Caki2 (cell line): ENCODE measurements at places on chromosomes 3 and 15.

DNA sequence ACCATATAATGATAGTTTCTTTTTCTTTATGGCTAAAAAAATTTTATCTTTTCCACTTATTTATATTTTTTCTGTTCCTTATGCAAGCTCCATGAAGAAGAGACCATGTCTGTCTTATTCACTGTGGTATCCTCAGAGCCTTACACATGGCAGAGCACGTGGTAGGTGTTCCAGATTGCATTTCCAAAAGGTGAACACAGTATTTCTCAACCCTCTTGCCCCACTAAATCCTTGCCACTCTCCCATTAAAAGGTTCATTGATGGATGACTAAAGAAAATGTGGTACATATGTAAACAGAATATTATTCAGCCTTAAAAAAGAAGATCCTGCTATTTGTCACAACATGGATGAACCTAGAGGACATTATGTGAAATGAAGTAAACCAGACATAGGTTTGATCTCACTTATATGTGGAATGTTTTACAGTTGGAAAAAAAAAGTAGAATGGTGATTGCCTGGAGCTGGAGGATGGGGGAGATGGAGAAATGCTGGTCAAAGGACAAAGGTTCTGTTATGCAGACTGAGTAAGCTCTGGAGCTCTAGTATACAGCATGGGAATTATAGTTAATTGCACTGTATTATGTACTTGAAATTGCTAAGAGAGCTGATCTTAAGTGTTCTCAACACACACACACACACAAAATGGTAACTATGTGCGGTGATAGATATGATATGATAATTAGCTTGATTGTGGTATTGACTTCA is 266.7 kb downstream of the CNTN3 start:
- DNase-seq = no peak

- no peak for DNase-seq
These were observed 701.5 kb upstream of the GBE1 start for GRCh38 chr3:82462977-82463376.

DNA sequence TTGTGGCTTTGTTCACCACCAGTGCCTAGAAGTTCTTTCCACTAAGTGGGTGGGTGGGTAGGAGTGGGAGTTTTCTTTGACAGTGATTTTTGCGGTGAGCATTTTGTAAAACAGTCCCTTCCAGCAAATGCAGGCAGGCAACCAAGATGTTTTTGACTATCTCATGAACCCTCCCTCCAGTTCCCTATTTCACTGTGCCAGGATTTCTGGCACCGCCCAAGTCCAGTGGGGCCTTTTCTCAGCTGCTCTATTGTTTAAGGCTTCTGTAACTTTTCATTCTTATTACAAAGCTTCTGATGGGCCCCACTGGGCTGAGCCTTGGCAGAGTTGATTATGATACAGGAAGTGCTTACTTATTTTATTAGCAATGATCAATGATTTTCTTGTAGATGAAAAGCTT is 236.0 kb downstream of the EDEM1 start:
- no peak for DNase-seq

DNA sequence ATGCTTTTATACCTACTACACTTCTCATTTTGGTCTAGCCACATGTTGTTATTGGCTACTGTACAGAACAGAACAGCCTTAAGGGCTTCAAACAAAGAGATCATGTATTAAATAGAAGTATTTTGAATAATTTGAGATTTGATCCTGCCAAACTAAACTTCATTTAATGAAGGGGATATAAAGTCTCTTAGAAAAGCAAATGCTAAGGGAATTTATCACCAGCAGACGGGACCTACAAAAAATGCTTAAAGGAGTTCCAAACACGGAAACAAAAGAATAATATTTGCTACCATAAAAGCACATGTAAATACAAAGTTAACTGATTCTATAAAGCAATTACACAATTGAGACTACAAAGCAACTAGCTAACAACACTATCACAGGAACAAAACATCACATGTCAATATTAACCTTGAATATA is 23.6 kb upstream of the FMN1 start:
- no peak for DNase-seq

DNA sequence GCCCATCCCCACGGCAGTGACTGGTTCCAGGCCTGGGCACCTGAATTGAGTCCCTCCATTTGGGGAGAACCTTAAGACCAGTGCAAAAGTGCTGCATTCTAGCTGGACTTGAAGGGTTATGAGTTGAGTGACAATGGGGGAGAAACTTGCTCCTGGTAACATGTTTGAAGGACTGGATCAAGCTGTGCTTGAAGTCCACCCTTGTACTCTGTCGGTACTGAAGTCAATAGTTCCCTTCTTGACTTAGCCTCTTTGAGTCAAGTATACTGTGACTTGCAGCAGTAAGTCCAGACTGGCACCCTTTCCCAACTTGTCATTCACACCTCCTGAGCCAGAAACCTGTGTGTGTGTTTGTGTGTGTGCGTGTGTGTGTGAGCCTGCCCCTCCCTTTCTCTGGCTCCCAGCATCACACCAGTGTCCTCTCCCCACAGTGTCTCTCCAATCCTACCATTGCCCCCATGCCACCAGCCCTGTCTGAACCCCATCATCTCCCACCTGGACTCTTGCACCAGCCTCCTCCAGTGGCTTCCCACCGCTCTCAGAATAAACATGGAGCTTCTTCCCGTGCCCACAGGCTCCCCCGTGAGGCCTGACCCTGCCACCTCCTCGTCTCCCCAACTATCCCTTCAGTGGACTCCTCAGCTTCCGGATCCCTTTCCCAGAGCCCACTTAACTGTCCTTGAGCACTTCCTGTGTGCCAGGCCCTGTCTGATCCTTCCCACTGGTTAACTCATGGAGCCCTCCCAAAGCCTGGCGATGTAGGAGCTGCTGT is 10.2 kb upstream of the FBLN2 start:
- no peak for DNase-seq

- DNase-seq = peak; percentile 32
These were observed 44.2 kb upstream of the TIPARP start for GRCh38 chr3:156630081-156630772.

GRCh38 chr15:79035111-79035601 is 55.4 kb downstream of the RASGRF1 start:
- DNase-seq = peak; percentile 64

DNA sequence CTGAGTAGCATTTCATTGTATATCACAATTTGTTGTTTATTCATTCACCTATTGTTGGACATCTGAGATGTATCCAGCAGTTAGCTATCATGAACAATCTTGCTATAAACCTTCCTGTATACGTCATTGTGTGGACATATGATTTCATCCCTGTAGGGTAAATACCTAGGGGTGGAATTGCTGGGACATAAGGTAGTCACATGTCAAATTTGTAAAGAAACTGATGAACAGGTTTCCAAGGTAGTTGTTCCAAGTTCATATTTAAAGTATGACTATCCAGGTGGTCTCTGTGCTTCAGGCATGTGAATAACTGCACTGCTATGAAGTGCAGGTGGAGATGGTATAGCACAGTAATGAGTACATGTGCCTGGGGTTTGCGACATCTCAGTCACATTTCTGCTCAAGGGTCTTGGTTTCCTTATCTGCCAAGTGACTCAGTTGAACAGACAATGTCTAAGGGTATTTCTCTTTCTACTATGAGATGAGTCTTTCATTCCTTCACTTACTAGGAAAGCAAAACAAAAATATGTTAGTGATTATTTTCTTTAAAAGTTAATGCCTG is 229.0 kb upstream of the HES1 start:
- DNase-seq = no peak
